ENCODE measurements at places on chromosomes 4 and X.
A peak's percentile ranks its signal among the peaks of the same experiment; 100 is the strongest.

GRCh38 chr4:183261953-183262775 is 57.9 kb downstream of the CLDN22 start:
- no peak for DNase-seq

GRCh38 chr4:110508827-110509710 is 33.1 kb downstream of the ENPEP start:
- DNase-seq: no peak

- no peak for DNase-seq
These were observed 34.9 kb upstream of the CITED1 start for GRCh38 chrX:72340626-72341025.

GRCh38 chr4:133148690-133149363 is at the start of gene PCDH10:
PCDH10 (plus strand) TSS chr4:133149294; CDS start chr4:133150141, 847 bp downstream.
- DNase-seq: peak; percentile 47

DNA sequence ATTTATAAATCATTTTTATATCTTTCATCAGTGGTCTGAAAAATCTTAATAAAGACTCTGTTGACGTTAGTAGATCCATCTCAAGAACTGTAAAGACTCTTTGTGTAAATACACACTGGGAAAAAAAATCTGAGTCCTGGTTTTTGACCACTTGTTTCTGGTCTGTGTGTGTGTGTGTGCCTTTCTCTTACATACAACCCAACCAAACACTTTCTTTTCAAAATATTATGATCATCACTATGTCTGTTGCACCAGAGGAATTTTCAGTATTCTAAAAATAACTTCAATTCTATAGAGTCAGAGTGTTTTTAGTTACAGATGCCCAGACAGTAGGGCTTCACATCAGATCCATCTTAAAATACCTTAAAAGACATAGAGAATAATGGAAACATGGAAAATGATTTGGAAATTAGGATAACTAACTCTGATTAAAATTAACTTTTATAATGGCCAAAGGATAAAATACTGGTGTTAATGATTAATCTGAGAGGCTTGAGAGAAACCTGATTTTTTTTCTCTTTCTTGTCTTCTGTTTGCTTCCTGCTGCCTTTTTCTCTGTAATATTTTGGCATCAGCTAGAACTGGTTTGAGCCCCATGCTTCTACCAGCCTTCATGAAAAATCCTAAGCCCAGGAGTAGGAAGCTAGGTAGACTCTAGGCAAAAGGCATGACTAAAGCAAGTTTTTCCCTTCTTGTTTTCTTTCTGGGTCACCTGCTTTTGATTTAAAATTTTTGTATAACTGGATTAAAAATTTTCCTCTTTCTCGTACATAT is 99.7 kb downstream of the ATXN3L start:
- DNase-seq: no peak

DNA sequence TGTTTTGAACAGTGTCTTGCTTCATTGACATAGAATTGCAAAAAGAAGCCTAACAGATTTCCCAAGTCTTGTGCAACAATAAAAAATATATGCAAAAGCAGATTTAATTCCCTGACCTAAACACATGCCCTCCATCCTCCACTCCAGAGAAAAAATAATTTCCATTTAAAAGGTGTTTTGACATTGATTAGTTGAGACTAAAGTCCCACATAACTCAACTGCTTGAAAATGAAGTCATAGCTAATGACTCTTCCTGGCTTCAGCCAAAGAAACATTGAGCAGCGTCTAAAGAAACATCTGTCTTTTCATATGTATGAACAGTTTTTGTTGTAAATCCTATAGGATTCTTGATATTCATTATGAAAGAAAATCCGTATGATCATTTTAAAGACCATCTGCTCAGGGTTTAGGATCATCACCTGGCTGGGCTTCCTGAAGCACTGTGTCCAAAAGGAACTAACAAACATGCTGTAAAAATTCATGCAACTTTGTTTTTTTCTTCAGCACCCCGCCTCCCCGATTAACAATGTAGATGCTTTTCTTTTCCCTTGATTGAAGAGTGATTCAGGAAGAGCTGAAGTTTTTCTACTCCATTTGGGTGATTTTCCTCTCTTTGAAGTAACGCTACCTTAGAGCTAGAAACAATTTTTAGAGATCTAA is 273.4 kb downstream of the HS3ST1 start:
- DNase-seq: peak; percentile 77

GRCh38 chrX:12975670-12975965 is 708 bp downstream of the TMSB4X start:
- DNase-seq: no peak

DNA sequence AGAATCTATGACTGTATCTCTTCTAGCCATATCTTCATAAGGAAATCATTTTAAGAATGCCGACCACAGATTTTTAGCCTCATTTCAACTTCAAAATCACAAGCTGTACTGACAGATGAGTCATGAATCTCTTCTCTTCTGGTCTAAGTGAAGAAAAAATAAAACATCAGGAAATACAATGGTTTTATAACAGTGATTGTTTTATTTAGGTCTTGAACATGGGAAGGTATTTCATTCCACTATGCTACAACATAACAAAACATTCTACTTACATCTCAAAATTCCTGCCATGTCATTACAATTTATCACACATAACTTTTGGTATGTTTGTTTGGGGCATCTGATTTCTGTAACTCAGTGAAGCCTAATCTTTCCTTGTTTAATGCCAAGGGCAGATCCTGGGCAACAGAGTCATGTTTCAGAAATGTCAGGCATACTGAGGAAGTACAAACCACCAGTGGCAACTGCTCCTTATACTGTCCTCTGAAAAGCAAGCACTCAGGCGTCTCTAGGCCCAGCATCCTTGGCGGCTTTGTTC is 325.0 kb downstream of the PDHA2 start:
- DNase-seq: no peak

DNA sequence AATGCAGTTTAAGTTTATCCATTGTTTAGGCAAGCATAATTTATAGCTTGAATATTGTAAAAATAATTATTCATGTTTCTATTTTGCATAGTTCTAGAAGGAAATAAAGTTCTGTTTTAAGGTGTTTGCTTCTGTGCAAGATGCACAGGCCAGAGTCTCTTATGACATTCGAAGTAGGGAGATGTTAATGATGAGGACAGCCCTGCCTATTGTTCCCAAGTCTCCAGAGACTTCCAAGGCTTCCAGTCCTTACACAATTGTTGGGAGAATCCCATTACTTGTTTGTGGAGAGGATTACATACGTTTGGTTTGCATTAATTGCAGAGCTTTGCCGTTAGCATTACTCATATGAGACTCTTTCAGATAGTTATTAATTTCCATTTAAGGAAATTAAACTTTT is 96.2 kb upstream of the ANK2 start:
- DNase-seq: no peak

DNA sequence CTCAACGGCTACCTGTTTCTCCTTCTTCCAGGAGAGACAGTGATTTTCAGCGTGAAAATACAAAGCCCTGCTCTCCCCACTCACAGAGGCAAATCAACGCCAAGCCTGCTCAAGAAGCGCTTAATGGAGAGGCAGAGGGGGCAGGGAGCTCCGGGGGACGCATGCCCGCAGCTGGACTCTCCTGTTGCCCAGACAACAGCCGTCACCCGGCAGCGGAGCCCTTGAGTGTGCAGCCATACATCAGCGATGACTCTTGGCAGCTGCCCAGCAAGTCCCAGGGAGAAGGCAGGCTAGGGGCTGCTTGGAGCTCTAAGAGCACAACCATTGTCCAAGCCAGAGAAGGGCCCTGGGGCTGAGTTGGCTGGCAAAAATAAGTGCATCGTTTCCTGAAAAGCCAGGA is 71.0 kb upstream of the AFAP1 start:
- peak; percentile 77 for DNase-seq

GRCh38 chr4:113979905-113980615 is 613 bp upstream of the ARSJ start:
- DNase-seq: no peak

- no peak for DNase-seq
These were observed 35.6 kb downstream of the ACOX3 start for GRCh38 chr4:8404791-8405515.

GRCh38 chr4:44679060-44679459 is 840 bp downstream of the GUF1 start:
- no peak for DNase-seq

GRCh38 chrX:42102586-42103282 is 179.4 kb upstream of the CASK start:
- no peak for DNase-seq

- DNase-seq: no peak
These were observed 50.3 kb downstream of the AGA start for GRCh38 chr4:177391953-177392352.

- no peak for DNase-seq
These were observed 19.5 kb upstream of the PDCL2 start for GRCh38 chr4:55611358-55612059.

DNA sequence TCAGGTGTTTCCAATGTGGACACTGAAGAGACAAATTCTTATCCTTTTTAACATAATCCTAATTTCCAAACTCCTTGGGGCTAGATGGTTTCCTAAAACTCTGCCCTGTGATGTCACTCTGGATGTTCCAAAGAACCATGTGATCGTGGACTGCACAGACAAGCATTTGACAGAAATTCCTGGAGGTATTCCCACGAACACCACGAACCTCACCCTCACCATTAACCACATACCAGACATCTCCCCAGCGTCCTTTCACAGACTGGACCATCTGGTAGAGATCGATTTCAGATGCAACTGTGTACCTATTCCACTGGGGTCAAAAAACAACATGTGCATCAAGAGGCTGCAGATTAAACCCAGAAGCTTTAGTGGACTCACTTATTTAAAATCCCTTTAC is 18.6 kb downstream of the TLR7 start:
- peak; percentile 51 for DNase-seq
